Chondrocyte (in vitro differentiated cells): ENCODE measurements at places on chromosomes 2 and 18. TPM values are rescaled to one million over a fixed set of nuclear protein-coding genes. Genes with fewer than 3 reads are reported as not detected.

The PDE1A gene
- 0.69 to 4.5 TPM (median 1.1 TPM) in 3 replicates for total RNA-seq

The DSG1 gene
- not detected in 3 replicates for total RNA-seq

The UGT1A5 gene
- not detected in 3 replicates for total RNA-seq

The ANKRD29 gene
- 0.48 to 0.85 TPM (median 0.50 TPM) in 3 replicates for total RNA-seq

The MAP3K19 gene
- total RNA-seq, result not detected in 3 replicates

The VAMP5 gene
- total RNA-seq, result 1.8 to 2.4 TPM in 2 of 3 replicates, not detected in the other

The POTEE gene
- 0.15 to 1.2 TPM (median 0.92 TPM) in 3 replicates for total RNA-seq

The RNU2-63P gene
- total RNA-seq, result 2.7 TPM in 1 of 3 replicates, not detected in the others

The FZD7 gene
- total RNA-seq, result 61.0 to 66.2 TPM (median 63.1 TPM) in 3 replicates

The DYTN gene
- total RNA-seq, result not detected in 3 replicates

The GKN2 gene
- total RNA-seq, result not detected in 3 replicates

The UGP2 gene
- total RNA-seq, result 99.5 to 112 TPM (median 105 TPM) in 3 replicates

The TEX44 gene
- total RNA-seq, result not detected in 3 replicates

The DOCK10 gene
- 14.3 to 22.9 TPM (median 18.5 TPM) in 3 replicates for total RNA-seq

The EVX2 gene
- total RNA-seq, result not detected in 3 replicates

The MAP3K20 gene
- total RNA-seq, result 55.7 to 68.5 TPM (median 68.1 TPM) in 3 replicates

GRCh38 chr18:72692086-72692485 lies 147.9 kb upstream of the CBLN2 start:
- H3K27me3 ChIP-seq, result peaks cover 6% of the 10 kb centered on the region
- no peak overlapping the region for H3K4me3 ChIP-seq
- no peak overlapping the region for H3K27ac ChIP-seq
- no peak for DNase-seq
- H3K36me3 ChIP-seq, result no peaks in the 10 kb centered on the region

DNA sequence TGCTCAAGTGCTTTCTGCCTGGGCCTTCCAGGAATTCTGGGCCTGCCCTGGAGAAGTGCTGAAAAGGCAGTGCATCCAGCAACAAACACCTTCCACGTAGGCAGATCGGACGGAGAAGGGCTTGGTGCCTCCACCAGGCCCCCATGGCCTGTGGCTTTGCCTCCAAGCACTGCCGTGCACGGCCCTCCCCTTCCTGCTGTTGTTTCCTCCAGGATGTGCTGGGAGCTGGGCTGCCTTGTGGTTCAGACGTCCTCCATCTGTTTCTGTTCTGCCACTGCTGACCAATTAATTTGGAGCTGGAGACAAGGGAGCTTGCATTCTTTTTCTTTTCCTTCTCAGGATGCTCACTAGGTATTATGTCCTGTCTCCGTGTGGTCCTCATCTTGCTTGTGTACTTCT lies 197.0 kb downstream of the HRH4 start:
- DNase-seq, result no peak
- H3K4me1 ChIP-seq, result no peaks in the 10 kb centered on the region
- no peak overlapping the region for H3K27ac ChIP-seq
- H3K36me3 ChIP-seq, result no peaks in the 10 kb centered on the region
- peaks cover 1% of the 10 kb centered on the region for H3K27me3 ChIP-seq

DNA sequence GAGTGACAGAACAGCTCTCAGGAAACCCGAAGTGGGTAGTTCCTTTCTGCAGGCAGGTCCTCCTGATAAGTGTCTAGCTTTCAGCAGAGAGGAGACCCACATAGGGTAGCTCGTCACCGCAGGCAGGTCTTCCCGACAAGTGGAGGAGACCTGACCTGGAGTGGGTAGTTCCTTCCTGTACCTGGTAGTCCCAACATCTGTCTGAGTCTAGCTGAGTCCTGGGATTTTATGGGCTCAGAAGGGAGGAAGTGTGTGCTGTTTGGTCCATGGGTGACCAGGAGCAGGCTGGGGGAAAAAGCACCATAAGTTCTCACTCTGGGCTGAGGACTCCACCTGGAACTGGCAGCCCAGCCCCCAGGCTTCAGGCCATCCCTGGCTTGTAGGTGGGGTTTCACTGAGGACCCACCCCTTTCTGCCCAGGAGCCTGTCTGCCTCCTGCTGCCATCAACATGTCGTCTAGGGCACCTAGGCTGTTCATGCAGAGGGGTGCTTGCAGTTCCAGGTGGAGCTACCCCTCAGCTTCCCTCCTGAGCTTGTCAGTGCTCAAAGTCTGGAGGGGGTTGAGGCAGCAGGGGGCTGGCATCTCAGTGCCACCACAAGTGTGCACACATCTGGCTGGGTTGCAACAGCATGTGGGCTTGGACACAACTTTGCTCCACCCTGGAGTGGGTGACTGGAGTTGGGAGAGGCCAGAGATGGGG lies 9.4 kb downstream of the DYSF start:
- no peaks in the 10 kb centered on the region for H3K27me3 ChIP-seq
- peaks cover 45% of the 10 kb centered on the region for H3K4me1 ChIP-seq
- no peak overlapping the region for H3K4me3 ChIP-seq
- H3K27ac ChIP-seq, result no peak overlapping the region
- DNase-seq, result no peak

GRCh38 chr2:61109291-61109690 lies 43.6 kb downstream of the SANBR start:
- no peak overlapping the region for H3K27ac ChIP-seq
- no peaks in the 10 kb centered on the region for H3K4me1 ChIP-seq
- no peak overlapping the region for H3K4me3 ChIP-seq
- H3K27me3 ChIP-seq, result no peaks in the 10 kb centered on the region
- no peak for DNase-seq

GRCh38 chr2:5661362-5661761 lies 30.8 kb upstream of the SOX11 start:
- no peaks in the 10 kb centered on the region for H3K27me3 ChIP-seq
- H3K4me1 ChIP-seq, result peaks cover 15% of the 10 kb centered on the region
- DNase-seq, result no peak
- no peaks in the 10 kb centered on the region for H3K36me3 ChIP-seq
- H3K4me3 ChIP-seq, result no peak overlapping the region

DNA sequence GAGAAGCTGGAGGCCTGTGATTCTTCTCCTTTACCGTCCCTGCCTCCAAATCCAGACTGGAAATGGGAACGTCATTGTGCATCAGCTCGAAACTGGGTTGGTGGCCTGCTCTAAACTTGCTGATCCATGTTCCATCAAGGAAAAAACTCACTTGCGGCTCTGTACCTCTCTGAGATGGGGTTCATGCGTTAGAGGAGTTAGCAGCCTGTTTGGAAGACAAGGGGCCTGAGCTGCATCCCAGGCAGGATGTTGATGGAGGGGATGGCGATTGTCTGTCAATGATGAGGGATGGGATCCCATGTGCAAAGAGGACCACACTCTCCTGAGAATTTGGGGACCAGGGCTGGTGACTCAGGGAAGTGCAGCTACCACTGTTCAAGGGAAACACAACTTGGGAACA lies 26.0 kb downstream of the TWIST2 start:
- no peaks in the 10 kb centered on the region for H3K27me3 ChIP-seq
- H3K27ac ChIP-seq, result no peak overlapping the region
- H3K4me3 ChIP-seq, result no peak overlapping the region
- no peak for DNase-seq
- no peaks in the 10 kb centered on the region for H3K36me3 ChIP-seq

- H3K27me3 ChIP-seq, result peaks cover 2% of the 10 kb centered on the region
- H3K4me3 ChIP-seq, result no peak overlapping the region
- no peak for DNase-seq
- no peaks in the 10 kb centered on the region for H3K36me3 ChIP-seq
- H3K4me1 ChIP-seq, result peaks cover 9% of the 10 kb centered on the region
Measured at GRCh38 chr2:151996243-151997003, 102.4 kb downstream of the CACNB4 start.

GRCh38 chr2:224404796-224405195 lies 2.9 kb upstream of the FAM124B start:
- H3K4me3 ChIP-seq, result no peak overlapping the region
- no peaks in the 10 kb centered on the region for H3K36me3 ChIP-seq
- DNase-seq, result no peak
- H3K27ac ChIP-seq, result no peak overlapping the region
- H3K27me3 ChIP-seq, result no peaks in the 10 kb centered on the region

GRCh38 chr18:58391231-58391825 lies 237.6 kb downstream of the ALPK2 start:
- H3K27me3 ChIP-seq, result no peaks in the 10 kb centered on the region
- H3K4me1 ChIP-seq, result no peaks in the 10 kb centered on the region
- H3K4me3 ChIP-seq, result no peak overlapping the region
- no peak for DNase-seq
- H3K27ac ChIP-seq, result no peak overlapping the region

DNA sequence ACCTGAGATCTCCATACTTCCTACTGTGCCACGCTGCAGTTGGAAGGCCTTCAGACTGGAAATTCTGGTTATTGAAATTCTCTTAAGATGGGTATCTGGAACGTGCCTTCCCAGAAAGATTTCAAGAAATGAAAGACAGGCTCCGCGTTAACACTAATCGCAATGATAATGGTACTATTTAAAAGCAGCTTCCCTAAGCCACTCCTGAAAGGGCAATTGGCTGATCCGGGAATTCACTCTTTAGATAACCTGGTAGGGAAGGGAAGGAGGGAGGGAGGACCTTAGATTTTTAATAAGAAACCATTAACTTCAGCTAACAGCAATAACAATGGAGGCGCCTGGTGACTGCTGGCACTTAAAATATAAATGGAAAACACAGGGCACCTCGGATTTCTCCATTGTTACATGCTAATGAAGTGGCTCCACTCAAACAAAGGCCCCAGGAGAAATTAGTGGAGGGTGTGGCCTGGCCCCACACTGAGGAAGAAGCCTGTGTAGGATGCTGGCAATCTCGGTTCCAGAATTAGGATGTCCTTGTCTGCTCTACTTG lies 22.5 kb upstream of the MTA3 start:
- H3K4me1 ChIP-seq, result no peaks in the 10 kb centered on the region
- DNase-seq, result no peak
- no peak overlapping the region for H3K27ac ChIP-seq
- no peaks in the 10 kb centered on the region for H3K27me3 ChIP-seq
- no peak overlapping the region for H3K4me3 ChIP-seq

- H3K4me1 ChIP-seq, result peaks cover 4% of the 10 kb centered on the region
- H3K27me3 ChIP-seq, result peaks cover 1% of the 10 kb centered on the region
- DNase-seq, result no peak
- H3K27ac ChIP-seq, result no peak overlapping the region
- H3K4me3 ChIP-seq, result peak overlapping the region; percentile 63
Measured at GRCh38 chr2:230986520-230987136, 9.3 kb upstream of the SPATA3 start.

- H3K27me3 ChIP-seq, result peaks cover 3% of the 10 kb centered on the region
- H3K36me3 ChIP-seq, result no peaks in the 10 kb centered on the region
- no peak overlapping the region for H3K4me3 ChIP-seq
- no peaks in the 10 kb centered on the region for H3K4me1 ChIP-seq
Measured at GRCh38 chr18:551404-552061, 28.6 kb upstream of the CETN1 start.

- no peak overlapping the region for H3K27ac ChIP-seq
- H3K36me3 ChIP-seq, result peaks cover 3% of the 10 kb centered on the region
- no peak overlapping the region for H3K4me3 ChIP-seq
- no peak for DNase-seq
- no peaks in the 10 kb centered on the region for H3K27me3 ChIP-seq
- peaks cover 10% of the 10 kb centered on the region for H3K4me1 ChIP-seq
Measured at GRCh38 chr18:56598422-56598821, 40.0 kb downstream of the TXNL1 start.

- H3K36me3 ChIP-seq, result no peaks in the 10 kb centered on the region
- no peaks in the 10 kb centered on the region for H3K27me3 ChIP-seq
- peaks cover 26% of the 10 kb centered on the region for H3K4me1 ChIP-seq
- no peak overlapping the region for H3K4me3 ChIP-seq
- H3K27ac ChIP-seq, result no peak overlapping the region
Measured at GRCh38 chr2:147550995-147551731, 293.7 kb upstream of the ACVR2A start.

- DNase-seq, result no peak
- H3K4me1 ChIP-seq, result no peaks in the 10 kb centered on the region
- no peaks in the 10 kb centered on the region for H3K36me3 ChIP-seq
Measured at GRCh38 chr18:40019797-40020392, 1935.1 kb upstream of the PIK3C3 start.

DNA sequence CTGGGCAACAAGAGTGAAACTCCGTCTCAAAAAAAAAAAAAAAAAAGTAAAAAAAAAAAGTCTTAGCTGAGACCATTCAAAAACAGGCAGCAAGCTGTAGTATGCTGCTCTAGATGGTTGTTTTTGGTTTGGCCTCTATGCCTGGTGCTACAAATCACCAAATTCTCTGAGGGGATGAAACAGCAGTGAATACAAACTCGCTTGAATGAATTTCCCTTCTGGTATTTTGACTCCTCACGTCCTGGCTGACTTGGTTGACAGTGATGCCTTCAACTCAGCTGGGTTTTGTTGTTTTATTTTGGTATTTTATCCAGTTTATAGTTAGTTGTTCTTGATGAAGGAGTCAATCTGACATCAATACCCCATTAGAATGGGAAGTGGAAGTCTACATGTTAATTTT lies 3.3 kb upstream of the TCF7L1 start:
- no peak overlapping the region for H3K27ac ChIP-seq
- no peaks in the 10 kb centered on the region for H3K27me3 ChIP-seq
- H3K4me1 ChIP-seq, result peaks cover 11% of the 10 kb centered on the region
- DNase-seq, result no peak

DNA sequence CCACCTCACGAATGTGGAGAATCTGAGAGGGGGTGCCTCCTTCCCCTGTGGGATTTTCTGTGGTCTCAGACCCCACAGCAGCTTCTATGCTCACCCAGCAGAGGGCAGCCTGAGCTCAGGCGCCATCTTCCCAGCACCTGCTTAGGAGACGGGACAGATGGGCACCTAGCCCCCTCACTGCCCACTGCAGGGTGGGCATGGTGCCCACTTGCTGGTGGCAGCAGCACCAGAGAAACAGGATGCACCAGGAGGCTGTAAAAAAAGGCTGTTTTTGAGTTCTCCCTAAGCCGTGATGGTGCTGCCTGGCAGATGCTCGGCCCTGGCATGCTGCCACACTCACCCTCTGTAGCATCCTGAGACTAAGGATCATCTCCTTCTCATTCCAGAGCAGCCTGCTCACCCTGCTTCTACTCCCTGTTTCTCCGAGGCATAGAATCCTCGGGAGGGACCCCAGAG lies 19.1 kb upstream of the SLC20A1 start:
- H3K27ac ChIP-seq, result peak overlapping the region; percentile 94
- H3K4me3 ChIP-seq, result peak overlapping the region; percentile 34
- DNase-seq, result no peak
- no peaks in the 10 kb centered on the region for H3K36me3 ChIP-seq

DNA sequence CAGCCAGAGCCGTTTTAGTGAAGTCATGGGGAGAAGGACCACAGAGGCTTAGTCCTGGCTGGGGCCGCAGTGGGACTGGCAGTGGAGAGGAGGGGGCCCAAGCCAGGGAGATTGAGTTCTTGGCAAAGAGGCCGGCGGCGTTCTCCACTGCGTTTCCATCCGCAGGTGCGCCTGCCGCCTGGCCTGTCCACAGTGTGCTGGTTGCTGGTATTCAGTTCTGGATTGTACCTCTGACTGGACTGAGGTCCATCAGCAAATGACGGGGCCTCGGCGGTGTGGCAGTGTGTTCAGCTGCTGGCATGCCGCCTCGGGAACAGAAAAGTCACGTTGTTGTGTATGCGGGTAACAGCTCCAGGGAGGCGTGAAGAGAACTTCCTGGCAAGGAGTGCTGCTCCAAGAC lies 36.8 kb downstream of the LRRFIP1 start:
- H3K4me1 ChIP-seq, result peaks cover 24% of the 10 kb centered on the region
- peaks cover 5% of the 10 kb centered on the region for H3K36me3 ChIP-seq
- DNase-seq, result no peak
- H3K4me3 ChIP-seq, result no peak overlapping the region
